ENCODE measurements at places on chromosomes 12 and 14.
A peak's percentile ranks its signal among the peaks of the same experiment; 100 is the strongest.

DNA sequence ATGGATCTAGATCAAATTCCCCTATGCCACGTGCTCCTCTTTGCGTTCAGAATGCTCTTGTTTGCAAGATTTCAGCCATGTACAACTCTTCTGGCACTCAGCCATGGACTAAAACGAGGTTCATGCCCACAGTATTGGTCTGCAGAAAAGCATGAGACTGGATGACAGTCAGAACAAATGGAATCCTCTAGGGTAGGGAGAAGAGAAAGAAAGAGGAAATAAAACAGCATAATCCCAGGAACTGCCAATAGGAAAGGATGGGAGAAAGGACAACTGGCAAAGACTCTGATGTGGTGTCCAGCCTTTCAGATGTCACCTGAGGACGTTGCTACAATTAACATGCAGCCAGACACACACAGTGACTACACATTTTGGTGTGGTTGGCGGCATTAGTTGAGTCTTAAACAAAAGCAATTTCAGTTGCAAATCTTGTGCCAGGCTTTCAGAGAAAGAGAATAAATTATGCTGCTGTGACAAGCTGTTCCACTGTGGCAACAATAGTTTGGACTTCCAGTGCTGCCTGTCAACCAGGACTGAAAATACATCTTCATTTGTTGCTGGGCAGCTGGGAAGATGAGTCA is 338.0 kb downstream of the RGS6 start:
- DNase-seq = no peak

GRCh38 chr12:109573914-109574244 is 285 bp downstream of the MVK start:
- no peak for DNase-seq

DNA sequence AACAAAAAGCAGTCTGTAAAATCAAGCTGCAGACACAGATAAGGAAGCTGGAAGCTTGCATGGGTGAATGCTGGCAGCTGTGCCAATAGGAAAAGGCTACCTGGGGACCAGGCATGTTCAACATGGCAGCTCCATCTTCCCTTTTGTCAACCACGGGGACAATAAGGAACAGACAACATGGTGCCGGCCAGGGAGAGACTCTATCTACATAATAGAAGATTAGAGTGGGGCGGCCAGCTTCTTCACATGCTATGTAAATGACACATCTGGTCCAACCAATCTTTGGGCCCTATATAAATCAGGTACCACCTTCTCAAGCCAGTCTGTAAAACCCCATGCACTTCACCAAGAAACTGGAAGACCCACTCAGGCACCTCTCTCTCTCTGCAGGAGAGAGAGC is 157.6 kb downstream of the SUDS3 start:
- DNase-seq = no peak

DNA sequence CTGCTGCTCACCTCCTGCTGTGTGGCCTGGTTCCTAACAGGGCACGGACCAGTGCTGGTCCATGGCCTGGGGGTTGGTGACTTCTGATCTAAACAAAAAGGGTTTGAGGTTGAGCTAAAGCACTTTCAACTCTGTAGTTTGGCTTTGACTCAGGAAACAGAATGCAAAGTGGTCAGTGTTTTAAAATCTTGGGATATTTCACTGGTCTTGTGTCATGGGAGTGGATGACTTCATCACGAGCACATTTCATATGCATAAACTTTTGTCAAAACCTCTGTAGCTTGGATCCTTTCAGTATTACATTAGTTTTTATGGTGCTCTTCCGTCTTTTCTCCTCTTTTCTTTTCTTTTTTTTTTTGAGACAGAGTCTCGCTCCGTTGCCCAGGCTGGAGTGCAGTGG is 25.6 kb downstream of the FAM161B start:
- DNase-seq = no peak

- peak; percentile 40 for DNase-seq
Observed at GRCh38 chr12:7638760-7639555, 26.8 kb downstream of the APOBEC1 start.

- peak; percentile 48 for DNase-seq
Observed at GRCh38 chr12:121590476-121591143, 9.8 kb upstream of the KDM2B start.

DNA sequence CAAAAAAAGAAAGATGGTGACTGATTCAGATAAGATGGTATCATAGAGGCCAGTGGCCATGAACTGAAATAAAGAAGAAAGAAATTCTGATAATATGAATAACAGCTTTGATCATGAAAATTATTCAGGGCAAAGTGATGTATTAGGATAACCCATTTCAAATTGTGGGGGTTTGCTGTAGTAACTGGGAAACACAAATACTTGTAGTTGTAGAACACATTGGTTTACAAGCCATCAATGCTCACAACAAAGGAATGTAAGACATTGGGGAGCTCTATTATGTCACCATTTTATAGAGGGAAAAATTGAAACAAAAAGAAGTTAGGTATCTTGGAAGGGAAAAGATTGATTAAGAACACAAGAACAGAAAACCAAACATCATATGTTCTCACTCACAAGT is 140.4 kb upstream of the FRMD6 start:
- DNase-seq = no peak

- no peak for DNase-seq
Observed at GRCh38 chr14:56650979-56651378, 71.4 kb downstream of the TMEM260 start.

GRCh38 chr14:61526405-61527312 is 168.7 kb upstream of the HIF1A start:
- no peak for DNase-seq

GRCh38 chr14:101087614-101088394 is 184.3 kb upstream of the RTL1 start:
- DNase-seq = no peak

DNA sequence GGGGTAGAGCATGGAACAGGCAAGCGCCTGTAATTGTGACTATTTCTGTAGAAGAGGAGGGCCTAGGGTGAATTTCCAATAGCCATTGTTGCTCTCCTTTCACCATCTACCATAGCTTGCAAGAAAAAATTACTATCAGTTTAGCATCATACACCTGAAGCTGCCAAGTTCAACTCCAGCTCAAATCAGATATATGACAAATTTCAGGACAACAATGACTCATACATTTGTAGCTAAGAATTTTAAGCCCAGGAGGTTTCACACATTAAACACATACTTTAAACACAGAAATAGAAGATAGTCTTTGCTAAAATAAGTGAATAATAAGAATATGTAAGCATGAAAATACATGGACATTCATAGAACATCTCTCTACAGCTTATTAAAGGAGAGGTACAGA is 17.6 kb upstream of the G2E3 start:
- DNase-seq = no peak

All from stimulated activated CD4-positive, alpha-beta T cell treated with anti-CD3 and anti-CD28 coated beads, Interleukin-15, amount 100 ng/mL, for 1 hour (primary cell).